RWPE1 (cell line): ENCODE measurements at places on chromosomes 6 and 20.
A peak's percentile ranks its signal among the peaks of the same experiment; 100 is the strongest.

DNA sequence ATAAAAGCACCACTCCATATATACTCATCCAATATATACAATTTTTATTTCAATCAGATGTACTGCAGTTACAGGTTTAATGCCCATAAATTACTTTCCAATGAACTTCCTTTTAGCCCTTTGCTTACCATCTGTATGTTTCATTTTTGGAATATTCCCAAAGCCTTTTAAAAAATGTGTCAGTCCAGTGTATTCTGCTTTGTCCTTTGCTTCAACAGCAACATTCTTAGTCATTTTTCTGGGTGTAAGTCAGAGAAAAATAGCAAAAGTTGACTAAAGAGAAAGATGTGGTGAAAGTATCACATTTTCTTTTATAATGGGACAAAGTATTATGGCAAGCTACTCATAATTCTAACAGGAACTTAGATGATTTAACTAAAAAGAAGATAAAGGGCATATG, 15.2 kb downstream of the DSE start:
- no peak for DNase-seq

DNA sequence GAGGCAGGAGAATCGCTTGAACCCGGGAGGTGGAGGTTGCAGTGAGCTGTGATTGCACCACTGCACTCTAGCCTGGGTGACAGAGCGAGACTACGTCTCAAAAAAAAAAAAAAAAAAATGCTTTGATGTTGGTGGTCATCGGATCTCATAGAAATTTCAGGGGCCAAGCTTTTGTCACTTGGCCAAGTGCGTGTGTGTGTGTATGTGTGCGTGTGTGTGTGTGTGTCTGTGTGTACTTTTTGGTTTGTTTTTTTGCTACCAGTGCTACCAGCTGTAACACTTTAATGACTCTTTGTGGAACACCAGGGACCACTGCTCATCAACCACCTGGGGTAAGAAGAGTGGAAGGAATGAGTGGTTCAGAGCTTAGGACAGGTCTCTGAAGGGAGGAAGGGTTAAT, 49.7 kb downstream of the TRAF3IP2 start:
- no peak for DNase-seq

DNA sequence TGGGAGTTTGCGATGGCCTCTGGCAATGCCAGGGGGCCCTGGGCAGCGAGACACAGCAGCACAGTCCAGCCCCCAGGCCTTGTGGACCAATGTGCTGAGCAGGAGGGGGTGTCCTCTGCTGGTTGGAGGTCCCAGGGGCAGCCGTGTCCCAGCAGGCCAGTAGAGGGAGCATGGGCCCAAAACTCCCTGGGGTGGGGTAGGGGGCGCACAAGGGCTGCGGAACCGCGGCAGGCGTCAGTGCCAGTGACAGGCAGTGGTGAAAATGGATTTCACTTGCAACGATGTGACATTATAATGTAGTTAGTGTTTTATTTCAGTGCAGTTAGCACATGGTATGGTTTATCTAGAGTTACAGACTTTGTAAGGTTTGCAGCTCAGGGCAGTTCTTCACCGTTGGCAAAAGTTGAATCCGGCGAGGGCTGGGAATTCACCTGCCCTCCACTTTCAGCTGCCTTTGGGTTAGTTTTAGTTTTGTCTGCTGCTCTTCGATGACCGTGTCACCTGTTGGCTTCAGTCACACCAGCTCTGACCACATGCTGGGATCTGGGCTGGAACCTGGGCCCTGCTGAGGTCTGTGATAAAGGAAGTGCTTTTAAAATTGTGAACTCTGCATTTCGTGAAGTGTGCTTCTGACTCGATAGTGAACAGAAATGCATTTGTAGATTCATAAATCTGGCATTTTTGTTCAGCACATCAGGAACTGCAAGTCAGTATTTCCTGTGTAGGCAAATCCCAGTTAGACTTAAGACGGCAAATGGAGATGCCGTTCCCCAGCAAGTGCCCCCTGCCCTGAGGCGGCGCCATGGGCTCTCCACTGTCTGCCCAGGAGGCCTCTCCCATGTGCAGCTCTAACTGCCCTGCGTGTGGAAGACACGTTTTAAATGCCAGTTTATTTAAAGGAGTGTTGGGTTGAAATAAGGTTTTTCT, 46.8 kb downstream of the PYGB start:
- DNase-seq: peak; percentile 50

- peak; percentile 69 for DNase-seq
Measured at GRCh38 chr20:41004531-41005360, 23.9 kb upstream of the TOP1 start.

DNA sequence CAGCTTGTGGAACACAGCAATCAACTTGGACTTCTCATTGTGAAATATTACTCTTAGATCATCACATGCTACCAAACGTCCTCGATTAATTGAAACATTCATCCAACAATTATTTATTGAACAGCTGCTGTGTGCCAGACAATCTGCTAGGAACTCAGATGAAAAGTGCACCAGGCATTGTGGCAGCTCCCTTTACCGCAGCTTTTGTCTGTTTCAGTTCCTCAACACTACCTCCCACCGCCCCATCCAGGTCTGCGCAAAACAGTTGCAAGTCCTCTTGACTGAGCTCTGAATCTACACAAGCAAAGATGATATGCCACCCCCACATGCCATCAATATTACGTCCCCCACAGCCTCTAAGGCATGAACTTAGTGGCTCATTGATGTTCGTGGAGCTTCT, 1094.4 kb upstream of the MAP3K7 start:
- DNase-seq: no peak

DNA sequence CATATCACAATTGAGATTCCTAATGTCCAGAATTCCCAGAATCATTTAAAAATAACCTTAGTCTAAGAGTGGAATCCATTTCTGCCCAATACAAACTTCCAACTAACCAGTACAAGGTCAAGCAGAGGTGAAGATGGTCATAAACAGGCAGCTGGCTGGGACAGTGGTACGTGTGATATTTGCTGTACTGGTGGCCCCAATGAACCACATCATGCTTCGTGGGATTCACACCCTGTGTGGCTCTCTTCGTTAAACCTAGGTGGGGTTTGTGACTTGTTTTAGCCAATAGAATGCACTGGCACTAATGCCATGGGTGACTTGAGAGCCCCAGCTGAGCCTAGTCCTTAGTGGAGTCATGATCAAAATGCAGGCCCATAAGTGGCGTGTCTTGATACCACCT, 286.6 kb downstream of the KIF16B start:
- DNase-seq: no peak

DNA sequence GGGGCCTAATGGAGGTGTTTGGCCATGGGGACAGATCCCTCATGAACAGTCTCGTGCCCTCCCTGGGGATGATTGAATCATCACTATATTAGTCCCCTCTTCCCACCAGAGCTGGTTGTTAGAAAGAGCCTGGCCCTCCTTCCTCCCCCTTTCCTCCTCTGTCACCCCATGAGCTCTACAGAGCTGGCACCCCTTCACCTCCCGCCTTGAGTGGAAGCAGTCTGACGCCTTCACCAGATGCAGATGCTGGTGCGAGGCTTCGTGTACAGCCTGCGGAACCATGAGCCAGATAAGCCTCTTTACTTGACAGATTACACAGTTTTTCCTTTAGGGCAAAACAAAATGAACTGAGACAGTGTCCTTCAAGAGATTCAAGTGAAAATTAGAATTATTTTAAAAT, 74.4 kb upstream of the RIPOR2 start:
- no peak for DNase-seq

- DNase-seq: peak; percentile 55
Measured at GRCh38 chr20:50346374-50347283, 156.0 kb downstream of the CEBPB start.

DNA sequence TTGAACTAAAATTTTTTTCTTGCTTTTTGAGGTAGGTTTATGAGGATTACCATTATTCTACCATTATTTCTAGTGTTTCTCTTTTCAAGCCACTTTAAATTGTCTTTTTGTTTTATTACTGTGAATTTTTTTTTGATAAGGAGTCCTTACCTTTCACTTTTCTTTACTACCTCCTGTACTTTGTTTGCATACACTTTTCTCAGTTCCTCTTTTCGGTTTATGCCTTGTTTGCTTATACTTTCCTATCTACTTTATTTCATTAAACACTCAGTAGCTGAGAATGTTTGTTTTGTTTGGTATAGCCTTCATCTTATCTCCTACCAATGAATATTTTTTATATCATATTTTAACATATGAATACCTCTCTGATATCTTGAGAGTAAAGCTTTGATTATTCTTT, 147.9 kb downstream of the TFAP2B start:
- DNase-seq: no peak

DNA sequence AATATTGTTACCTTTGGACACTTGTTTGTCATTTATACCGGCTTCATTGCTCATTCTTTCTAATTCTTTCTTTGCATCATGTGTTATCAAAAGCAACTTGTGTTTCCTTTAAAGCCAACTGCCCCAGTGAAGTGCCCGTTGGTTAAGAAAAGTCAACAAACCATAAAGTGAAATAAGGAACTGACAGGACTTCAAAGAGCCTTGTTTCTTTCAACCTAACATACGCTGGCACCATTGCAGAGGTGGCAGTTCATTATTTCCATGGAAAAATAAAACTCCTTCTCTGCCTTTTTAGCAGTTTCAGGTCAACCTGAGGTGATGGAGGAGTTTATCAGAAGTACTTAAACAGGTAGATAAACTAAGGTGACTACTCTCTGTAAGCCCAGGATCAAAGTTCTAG, 28.8 kb downstream of the FERMT1 start:
- no peak for DNase-seq

DNA sequence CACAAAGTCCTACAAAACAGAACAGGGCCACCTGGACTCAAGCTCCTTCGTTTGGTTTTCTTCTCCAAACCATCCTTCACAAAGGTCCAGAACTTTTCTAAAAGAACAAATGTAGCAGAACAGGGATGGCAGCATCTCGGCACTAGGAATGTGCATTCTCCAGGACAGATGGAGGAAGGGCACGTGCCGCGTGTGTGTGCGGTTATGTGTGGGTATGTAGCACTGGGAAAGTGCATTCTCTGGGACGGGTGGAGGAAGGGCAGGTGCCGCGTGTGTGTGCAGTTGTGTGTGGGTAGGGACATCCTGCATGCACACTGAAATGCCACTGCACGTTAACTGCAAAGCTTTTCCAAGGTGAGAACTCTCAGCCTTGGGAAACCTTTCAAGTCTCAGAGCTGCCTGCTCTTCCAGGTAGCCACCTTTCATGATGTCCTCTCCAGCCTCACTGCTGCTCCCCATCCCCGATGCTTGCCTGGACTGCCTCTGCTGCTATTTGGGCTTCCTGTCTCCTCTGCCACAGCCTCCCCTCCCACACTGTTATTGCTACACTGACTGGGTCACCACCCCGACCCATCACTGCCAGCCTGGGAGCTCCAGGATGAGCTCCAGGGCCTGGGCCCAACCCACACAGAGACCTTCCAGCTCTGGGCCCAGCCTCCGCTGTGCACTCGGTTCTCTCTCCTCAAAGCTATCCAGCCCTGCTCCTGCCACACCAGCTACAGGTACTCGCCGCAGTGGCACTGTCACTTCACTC, 47.6 kb downstream of the EZR start:
- no peak for DNase-seq

DNA sequence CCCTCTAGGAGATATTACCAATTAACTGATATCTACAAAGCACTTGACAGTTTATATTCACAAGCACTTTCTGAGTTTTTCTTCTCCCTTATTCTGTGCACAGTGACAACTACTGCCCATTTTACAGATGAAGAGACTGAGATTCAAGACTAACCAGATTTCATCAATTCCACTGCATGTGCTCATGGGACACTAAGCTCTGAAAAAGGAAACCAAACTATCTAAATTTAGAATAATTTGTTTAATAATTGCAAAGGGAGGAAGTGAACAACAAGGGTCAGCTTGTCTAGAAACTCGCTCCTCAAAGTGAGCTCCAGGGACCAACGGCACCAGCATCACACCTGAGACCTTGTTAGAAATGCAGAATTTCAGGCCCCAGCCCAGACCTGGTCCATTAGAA, 50.8 kb upstream of the MYLIP start:
- DNase-seq: no peak

GRCh38 chr6:13124131-13124530, 204.2 kb downstream of the TBC1D7 start:
- no peak for DNase-seq

DNA sequence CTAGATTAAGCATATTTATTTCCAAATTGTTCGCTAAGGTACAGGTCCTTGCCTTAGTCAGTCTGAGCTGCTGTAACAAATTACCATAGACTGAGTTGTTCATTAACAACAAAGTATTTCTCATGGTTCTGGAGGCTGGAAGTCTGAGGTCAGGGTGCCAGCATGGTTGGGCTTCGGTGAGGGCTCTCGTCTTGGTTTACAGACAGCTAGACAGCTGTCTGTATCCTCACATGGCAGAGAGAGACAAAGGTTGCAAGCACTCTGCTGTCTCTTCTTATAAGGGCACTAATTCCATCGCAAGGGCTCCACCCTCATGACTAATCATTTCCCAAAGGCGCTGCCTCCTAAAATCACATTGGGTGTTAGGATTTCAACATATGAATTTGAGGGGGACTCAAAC, 115.3 kb upstream of the GMDS start:
- no peak for DNase-seq

GRCh38 chr6:17292600-17293133, 11.5 kb downstream of the RBM24 start:
- no peak for DNase-seq

GRCh38 chr20:18466574-18466893, 296 bp downstream of the DZANK1 start:
- no peak for DNase-seq
